Glomerular endothelial cell (primary cell): ENCODE measurements at places on chromosomes 13 and 19. TPM values are rescaled to one million over a fixed set of nuclear protein-coding genes. Genes with fewer than 3 reads are reported as not detected.

VSTM1 gene
- total RNA-seq = not detected in 2 replicates

DNA sequence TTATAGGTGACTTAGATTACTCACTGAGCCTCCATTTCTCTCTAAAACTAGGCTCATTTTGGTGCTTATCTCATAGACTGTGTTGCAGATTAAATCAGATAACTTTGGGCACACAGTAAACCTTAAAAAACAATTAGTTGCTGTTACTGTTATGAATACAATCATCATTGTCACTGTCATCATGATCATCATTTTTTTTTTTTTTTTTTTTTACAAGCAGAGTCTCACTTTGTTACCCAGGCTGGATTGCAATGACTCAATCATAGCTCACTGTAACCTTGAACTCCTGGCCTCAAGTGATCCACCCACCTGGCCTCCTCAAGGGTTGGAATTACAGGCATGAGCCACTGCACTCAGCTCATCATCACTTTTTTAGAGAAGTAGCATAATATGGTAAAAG is 60.0 kb downstream of the VWA8 start:
- no peak for DNase-seq

FAM83E gene
- total RNA-seq = not detected in 2 replicates

GRCh38 chr13:111914241-111915103 is 152.5 kb upstream of the SOX1 start:
- DNase-seq = no peak

DNA sequence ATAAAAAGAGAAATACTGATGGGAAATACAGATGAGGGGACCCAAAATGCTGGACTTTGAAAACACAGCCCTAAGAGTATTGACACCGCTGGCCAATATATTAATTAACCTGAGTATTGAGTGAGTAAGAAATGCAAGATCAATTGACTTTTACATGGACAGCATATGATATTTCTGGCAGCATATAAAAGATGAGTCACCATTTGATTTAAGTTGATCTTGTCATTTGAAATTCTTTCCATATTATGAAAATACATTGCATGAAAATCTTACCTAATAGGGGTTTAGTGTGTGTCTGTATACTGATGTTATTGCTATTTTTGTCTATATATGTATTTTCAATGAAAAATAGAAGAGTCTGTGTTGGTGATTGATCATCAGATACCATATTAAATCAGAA is 619.6 kb downstream of the KCTD12 start:
- no peak for DNase-seq

GRCh38 chr13:96214824-96215445 is 125.0 kb downstream of the HS6ST3 start:
- no peak for DNase-seq

UCHL3 gene
- 47.1 and 56.0 TPM in 2 replicates for total RNA-seq

DNA sequence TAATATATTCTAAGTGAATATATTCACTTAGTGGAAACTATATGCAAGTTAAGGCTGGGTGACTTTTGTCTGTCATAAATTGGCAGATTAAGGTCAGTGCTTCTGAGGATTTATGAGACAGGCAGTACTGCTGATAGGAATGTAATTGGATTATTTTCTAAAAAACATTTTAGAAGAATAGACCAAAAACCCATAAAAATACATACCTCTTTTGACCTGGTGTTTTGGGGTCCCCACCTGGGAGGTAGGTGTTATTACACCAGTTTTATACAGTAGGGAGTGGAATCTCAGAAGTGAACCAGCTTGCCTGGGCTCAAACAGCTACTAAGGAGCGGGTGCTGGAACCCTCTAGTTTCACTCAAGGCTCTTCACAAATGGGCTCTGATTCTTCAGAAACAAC is 25.3 kb downstream of the COG3 start:
- no peak for DNase-seq

DNA sequence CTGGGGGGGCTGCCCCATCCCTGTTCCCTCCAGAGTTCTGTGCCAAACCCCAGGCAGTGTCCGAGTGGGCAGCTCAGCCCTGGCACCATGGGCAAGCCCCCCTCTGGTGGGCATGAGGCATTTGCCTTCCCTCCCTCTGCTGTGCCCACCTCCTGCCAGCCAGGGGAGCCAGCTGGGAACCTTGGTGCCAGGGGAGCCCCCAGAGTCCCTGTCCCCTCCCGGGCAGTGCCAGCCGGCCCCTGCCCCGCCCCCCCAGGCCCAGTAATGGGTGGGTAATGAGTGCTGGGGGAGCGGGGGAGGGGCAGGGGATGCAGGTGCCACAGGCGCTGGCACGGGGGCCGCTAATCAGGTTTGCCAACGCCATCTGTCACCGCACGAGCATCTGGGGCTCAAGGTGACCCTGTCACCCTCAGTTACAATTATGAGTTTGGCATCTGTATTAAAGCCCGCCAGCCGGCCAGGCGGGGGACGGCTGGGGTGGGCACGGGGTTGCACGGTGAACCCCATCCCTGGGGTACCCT is 5.9 kb downstream of the DAND5 start:
- DNase-seq = no peak

AXL gene
- 64.5 and 89.8 TPM in 2 replicates for total RNA-seq

S1PR4 gene
- 2.1 TPM in 1 of 2 replicates, not detected in the other for total RNA-seq

DNA sequence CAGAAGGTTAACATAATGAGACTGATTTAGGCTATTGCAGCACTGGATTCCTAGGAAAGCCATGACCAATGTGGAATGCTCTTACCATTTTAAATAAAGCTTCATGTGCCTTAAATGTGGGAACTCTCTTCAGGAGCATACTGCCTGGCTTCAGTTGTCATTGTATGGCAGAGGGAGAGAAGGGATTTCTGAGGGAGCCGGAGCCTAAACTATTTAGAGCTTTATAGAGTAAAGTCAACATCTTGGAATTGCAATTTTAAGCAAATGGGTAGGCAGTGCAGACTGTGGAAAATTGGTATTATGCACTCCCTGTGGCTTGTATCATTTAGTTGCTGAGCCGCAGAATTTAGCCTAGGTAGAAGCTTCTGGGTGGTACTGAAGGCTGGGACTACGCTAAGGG is 2041.4 kb downstream of the PCDH9 start:
- DNase-seq = no peak

OR7D2 gene
- total RNA-seq = 0.35 TPM in 1 of 2 replicates, not detected in the other
